ENCODE measurements at places on chromosomes 12 and 14. TPM values are rescaled to one million over a fixed set of nuclear protein-coding genes. Genes with fewer than 3 reads are reported as not detected.
A peak's percentile ranks its signal among the peaks of the same experiment; 100 is the strongest.

The TSPAN11 gene
- 0.93 TPM for total RNA-seq

The SAMD15 gene
- total RNA-seq, result 0.08 TPM

The INTS13 gene
- total RNA-seq, result 5.5 TPM

The PRH2 gene
- total RNA-seq, result not detected

The PROX2 gene
- total RNA-seq, result not detected

The ARMH4 gene
- total RNA-seq, result 0.96 TPM

GRCh38 chr12:81668475-81668874, 90.7 kb downstream of the PPFIA2 start:
- DNase-seq, result no peak

DNA sequence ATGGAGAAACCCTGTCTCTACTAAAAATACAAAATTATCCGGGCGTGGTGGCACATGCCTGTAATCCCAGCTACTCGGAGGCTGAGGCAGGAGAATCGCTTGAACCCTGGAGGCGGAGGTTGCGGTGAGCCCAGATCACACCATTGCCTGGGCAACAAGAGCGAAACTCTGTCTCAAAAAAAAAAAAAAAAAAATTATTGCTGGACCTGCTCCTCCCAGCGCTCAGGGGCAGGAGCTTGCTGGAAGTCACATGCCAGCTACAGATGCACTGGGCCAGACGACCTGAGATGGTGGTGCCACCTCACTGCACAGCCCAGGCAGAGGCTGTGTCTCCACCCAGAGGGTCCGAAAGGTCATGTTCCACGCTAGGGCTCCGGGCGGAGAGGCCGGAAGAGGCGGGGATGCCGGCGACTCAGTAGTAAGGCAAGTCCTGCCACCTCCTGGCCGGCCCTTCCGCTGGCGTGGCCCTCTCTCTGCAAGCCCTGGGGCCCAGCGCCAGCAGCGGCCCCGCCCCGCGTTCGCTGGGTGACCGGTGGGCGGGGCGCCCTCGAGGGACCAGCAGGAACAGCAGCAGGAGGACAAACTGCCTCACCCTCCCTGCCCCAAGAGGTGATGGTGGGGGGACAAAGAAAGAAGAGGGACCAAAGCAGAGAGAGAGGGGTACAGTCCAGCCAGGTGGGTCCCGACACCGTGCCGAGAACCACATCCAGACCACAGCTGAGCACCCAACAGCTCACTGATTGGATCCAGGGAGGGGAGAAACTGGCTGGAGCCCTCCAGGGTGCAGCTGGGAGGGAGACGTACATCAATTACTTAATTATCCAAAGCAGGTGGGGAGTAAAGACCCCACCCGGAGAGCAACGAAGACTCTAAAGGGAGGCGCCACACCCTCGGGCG, 3.6 kb upstream of the RHOF start:
- DNase-seq, result peak; percentile 100

DNA sequence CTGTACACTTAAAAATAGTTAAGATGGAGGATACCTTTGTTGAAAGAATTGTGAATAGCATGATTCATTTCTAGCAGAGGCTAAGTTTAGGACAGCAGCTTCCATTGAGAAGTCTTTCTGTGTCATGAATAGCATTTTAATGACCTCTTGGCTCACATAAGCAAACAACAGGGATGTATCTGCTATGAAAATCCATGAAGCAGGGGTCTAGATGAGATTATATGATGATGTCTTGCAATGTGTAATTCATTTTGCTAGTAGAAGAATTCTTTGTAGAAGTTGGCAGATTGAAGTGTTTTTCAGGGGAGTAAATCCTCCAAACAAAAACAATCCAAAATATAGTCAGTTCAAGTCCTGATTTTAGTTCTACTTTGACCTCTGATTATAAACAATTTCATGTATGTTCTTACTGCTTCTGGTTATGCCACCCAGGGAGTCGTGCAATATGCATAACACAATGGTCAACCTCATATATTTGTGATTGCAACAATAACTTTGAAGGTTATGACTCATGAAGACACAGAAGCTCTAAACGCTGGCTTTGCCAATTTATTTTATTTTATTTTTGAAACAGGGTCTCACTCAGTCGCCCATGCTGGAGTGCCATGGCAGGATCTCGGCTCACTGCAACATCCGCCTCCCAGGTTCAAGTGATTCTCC, 6.9 kb upstream of the RD3L start:
- DNase-seq, result no peak

GRCh38 chr12:46439793-46440511, 67.4 kb upstream of the SLC38A2 start:
- no peak for DNase-seq

- DNase-seq, result no peak
Measured at GRCh38 chr12:116928504-116928903, 17.8 kb downstream of the FBXW8 start.

DNA sequence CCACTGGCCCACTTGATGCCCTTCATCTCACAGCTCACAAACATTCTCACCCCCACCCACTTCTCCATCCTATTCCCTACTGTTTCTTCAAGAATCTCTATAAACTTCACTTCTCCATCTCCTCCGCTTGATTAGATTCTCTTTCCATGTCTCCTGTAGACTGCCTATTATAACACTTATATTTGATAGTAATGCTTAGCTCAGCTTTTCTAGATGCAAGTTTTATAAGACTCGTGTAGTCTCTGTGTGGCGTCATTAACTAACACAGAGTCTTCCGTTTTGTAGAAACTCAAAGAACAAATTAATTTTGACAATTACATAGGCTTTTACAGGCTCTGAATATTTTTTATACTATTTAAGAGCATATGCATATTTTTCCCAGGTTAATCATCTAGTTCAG, 25.7 kb downstream of the KCNC2 start:
- no peak for DNase-seq

DNA sequence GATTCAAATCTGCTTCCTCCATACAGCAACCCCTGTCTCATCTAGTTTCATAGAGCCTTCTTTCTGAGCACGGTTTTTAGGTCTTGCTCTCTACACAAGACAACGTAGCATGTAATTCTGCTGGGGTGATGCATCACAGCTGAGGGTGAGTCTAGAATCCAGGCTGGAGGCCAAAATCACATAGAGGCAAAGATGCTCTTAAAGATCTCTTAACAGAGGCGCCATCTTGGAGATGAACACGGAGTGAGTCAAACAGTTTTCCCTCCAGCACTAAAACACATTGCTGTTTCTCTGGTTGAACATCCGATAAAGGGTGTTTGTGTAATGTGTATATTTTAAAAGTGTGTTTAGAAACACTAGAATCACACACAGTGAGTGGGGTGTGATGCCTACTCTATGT, 78.9 kb downstream of the NOS1 start:
- no peak for DNase-seq

GRCh38 chr14:104749111-104749649, 3.8 kb upstream of the SIVA1 start:
- DNase-seq, result peak; percentile 92

- no peak for DNase-seq
Measured at GRCh38 chr14:74019408-74020137, 424 bp downstream of the BBOF1 start.
